NT2/D1 (cell line): ENCODE measurements at places on chromosomes 6 and 20.

GRCh38 chr6:154868143-154868594 is 126.9 kb upstream of the TIAM2 start:
- no peak for DNase-seq

- peak; percentile 67 for DNase-seq
Measured at GRCh38 chr20:44187054-44187771, at the start of gene JPH2. TSS of gene JPH2 (minus strand) at chr20:44187188. CDS start at chr20:44186705, 483 bp downstream.

- DNase-seq, result no peak
Measured at GRCh38 chr6:78611886-78612480, 255.4 kb upstream of the IRAK1BP1 start.

DNA sequence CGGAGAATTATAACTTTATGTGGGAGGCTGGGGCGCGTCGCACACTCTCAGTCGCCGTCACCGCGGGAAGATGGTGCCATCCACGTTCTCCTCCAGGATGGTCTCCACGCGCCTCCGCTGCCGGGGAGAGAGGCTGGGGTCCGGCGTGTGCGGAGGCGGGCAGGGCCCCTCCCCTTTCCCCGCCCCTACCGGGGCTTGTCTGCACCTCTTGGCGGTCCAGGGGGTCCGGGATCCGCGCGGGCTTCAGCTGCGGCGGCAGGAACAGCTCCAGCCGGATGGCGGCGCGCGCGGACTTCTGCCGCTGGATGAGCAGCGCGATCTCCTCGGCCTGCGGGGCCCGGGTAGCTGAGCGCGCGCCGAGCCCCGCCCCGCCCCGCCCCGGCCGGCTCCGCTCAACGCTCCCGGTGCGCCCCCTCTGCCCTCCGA is 807 bp downstream of the LKAAEAR1 start:
- DNase-seq, result peak; percentile 64

- DNase-seq, result no peak
Measured at GRCh38 chr6:74939721-74940620, 265.9 kb downstream of the COL12A1 start.

DNA sequence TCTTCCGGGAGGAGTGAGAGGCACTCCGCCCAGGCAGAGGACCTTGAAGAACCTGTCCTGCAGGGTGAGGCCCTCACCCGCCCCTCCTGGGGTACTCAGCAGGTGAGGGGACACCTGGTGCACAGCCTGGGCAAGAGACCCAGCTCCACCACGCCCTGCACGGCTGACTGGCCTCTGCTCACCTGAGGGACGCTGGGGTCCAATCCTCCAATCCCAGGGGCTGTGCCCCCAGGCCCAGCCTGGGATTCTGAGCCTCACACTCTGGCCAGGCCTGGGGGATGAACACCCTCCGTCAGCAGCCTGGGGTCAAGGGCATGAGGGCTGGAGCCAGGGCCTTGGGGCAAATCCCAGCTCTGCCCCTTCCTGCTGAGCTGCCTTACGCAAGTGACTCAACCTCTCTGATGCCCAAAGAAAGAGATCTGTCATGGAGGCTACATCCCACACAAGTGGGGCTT is 149.9 kb upstream of the PTPN1 start:
- DNase-seq, result no peak

DNA sequence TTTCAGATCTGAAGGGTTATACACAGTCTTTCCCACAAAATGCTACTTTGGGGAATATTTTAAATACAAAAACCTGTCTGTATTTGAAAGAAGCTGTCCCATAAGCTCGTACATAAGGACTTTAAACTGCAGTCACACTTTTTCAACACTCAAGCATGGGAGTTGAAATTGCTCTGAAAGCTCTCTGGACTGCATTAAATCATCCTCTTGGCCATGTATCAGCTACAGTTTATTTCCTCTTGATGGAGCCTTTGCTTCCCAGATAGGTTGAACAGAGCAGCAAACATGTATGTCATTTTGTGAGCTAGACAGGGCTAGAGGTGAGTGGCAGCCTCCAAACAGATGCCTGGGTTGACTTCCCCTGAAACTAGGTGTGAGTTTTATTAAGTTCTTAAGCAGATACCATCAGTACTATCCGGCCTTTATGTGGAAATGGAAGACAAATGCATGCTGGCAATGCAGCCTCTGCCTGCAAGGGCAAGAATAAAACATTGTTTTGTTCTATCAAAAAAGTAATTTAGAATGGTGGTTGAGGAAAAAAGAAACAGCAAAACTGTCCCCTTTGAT is 105.9 kb upstream of the ENPP5 start:
- DNase-seq, result no peak
